ENCODE measurements at places on chromosomes 1 and 21.

- DNase-seq = no peak
Measured at GRCh38 chr1:10204003-10204642, 6.2 kb upstream of the KIF1B start.

DNA sequence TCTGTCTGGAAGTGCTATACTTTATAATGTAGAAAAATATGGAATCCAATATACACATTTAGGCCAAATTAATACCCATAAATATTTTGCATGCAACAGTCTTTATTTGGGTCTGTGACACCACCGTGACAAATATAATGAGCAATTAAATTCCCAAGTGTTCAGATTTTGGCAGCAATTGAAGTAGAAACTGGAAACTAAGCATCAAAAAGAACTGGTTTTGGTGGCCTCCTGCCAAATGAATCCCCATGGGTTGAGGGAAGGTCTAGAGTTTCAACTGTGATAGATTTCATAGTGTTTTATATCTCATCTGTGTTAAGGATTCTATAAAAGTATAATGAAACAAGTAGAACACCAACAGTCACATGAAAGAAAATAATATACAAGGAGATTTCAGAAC lies 88.4 kb downstream of the DPYD start:
- DNase-seq = no peak

DNA sequence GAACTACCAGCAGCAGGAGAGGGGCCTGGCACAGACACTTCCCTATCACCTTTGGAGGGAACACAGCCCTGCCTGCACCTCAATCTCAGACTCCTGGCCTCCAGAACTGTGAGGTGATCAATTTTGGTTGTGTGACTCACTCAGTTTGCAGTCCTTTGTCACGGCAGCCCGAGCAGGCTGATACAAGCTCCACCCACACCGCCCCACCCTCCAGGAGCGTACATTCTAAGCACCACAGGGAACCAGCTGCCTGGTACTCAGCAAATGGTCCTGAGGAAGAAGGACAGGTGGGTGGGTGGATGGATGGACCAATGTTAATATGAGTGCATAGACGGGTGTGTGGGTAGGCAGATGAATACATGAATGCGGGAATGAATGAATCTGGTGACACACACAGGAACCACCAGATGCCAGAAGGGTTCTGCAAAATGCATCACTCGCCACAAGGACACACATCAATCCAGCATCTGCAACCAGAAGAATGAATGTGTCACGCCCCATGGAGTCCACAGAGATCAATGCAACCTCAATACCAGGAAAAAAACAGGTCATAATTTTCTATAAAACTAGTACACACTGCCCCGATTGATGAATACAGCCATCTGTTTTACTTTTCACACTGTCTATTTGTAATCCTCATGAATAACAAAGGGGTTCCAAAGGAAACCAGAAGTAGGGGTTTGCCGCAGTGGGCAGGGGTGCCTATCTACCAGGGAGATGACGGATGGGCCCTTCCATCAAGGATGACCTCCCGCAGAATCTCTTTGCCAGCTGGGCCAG lies 284.5 kb downstream of the NPHP4 start:
- DNase-seq = no peak

GRCh38 chr1:234875328-234875952 lies 253.2 kb downstream of the TOMM20 start:
- DNase-seq = no peak

- no peak for DNase-seq
Measured at GRCh38 chr1:213457733-213458132, 406.7 kb downstream of the RPS6KC1 start.

DNA sequence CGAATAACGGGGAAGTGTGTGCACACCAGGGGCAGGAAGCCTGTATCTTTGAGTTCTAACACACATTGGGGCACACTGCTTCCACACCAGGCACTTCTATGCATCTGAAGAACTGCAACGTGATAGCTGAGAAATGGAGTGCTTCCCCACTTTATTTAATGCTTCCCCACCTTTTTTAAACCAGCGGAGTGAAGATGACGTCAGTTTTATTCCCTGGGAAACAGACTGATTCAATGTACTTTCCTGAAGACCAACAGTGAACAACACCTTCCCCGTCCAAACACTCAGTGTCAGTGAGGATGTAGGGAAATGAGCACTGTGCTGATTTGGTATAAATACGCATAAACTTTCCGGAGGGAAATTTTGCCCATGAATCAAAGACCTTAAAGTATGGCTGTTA lies 87.1 kb downstream of the PGBD5 start:
- DNase-seq = no peak

GRCh38 chr1:233349137-233349536 lies 21.6 kb downstream of the MAP3K21 start:
- no peak for DNase-seq

DNA sequence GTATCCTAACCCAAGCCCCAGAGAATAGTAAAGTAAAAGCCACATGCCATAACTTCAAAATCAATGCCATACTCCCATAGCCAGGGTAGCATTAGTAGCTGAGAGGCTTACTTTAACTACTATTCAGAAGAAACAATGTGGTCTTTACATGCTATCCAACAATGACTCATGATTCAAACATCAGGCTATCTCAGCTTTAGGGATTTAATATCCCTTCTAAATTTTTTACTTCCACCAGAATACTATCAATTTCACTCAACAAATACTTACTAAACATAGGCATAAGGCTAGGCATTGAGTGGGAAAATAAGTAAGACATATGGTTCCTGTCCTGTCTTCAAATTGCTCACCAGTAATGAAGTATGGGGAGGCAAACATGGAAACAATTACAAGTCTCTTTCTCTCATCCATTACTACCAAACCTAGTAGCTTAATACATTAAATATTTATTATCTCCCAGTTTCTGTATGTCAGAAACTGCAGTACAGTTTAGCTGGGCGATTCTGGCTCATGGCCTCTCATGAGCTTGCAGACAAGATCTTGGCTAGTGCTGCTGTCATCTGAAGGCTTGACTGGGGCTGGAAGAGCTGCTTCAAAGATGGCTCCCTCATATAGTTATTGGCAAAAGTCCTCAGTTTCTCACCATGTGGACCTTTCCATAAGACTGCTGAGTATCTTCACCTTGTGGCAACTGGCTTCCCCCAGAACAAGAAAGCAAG lies 30.7 kb downstream of the EVI5 start:
- DNase-seq = no peak

GRCh38 chr21:16509476-16509875 lies 779.7 kb downstream of the USP25 start:
- DNase-seq = no peak

- DNase-seq = peak; percentile 39
Measured at GRCh38 chr1:226827458-226827857, 43.0 kb upstream of the PSEN2 start.

- no peak for DNase-seq
Measured at GRCh38 chr21:46119637-46120271, 21.8 kb downstream of the COL6A2 start.

DNA sequence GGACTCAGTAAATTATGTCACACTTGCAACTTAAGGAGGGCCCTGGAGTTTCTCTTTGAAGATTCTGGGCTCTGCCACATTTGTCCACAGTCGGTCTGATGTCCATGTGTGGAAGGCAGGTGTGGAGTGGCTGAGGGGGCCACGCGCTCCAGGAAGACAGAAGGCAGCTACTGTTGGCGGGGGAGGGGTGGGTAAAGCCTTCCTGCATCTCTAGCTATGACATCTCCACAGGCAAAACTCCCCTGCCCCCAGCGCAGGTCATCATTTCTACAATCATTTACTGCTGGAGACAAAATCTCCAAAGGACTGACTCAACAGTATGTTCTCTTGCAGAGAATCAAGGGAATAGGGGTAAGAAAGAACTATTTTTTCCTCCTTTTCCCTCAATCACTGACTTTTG lies 11.4 kb upstream of the TSPEAR start:
- DNase-seq = no peak

DNA sequence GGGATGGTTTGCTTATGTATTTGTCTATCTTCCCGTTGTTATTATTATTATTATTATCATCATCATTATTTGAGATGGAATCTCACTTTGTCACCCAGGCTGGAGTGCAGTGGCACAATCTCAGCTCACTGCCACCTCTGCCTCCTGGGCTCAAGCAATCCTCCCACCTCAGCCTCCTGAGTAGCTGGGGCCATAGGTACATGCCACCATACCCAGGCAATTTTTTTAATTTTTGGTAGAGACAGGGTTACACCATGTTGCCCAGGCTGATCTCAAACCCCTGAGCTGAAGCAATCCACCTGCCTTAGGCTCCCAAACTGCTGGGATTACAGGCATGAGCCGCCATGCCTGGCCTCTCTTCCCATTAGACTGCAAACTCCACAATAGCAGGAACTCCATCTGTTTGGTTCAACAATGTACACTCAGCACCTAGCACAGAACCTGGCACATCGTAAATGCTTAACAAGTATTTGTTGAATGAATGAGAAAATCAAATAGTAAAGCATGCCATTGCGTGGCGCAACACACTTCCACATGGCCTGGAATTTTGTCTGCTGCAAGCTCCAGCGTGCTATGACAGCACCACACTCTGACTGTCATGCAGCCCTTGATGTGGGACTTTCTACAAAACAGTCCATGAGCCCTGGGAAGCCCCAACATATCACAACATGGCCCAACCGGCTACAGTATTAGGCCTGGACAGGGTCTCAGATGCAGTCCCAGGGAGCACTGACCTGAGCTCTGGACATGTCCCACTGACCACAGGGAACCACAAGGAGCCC lies 3.8 kb upstream of the TINAGL1 start:
- no peak for DNase-seq

- no peak for DNase-seq
Measured at GRCh38 chr1:30909365-30910068, 959 bp upstream of the SDC3 start.

GRCh38 chr1:161486806-161487741 lies 18.2 kb upstream of the FCGR2A start:
- DNase-seq = peak; percentile 67

DNA sequence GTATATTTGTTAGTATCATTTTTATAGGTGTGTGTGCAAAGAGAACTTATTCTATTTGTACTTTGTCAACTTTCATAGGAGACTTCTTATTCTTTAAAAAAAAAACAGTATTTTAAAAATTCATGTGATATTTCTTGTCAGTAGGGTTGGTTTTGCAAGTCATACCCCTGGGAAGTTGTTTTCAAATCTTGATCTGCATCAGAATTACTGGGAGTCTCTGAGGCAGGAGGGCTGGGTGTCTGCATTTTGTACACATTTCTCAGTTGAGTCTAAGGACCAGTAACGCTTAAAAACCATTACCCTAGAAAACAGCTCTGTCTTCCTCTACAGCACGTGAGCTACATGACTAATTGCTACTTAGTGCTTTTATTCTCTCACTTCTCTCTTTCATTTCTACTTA lies 76.0 kb upstream of the CTTNBP2NL start:
- DNase-seq = no peak

GRCh38 chr1:30721812-30722537 lies 1.4 kb downstream of the MATN1 start:
- DNase-seq = no peak

DNA sequence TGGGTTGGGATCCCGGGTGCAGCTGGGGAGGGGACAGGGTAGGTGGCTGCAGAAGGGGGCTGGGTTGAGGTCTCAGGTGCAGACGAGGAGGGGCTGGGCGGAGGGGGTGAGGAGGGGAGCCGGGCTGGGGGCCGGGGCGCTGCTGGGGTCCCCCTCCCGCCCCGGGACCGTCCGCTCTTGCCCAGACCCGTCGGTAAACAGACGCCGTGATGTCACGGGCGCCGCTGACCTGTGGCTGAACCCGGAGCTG lies 22.3 kb downstream of the DHRS3 start:
- DNase-seq = no peak

GRCh38 chr1:87794788-87795614 lies 466.3 kb downstream of the LMO4 start:
- no peak for DNase-seq

- no peak for DNase-seq
Measured at GRCh38 chr1:225481738-225482137, 53.9 kb upstream of the LBR start.

GRCh38 chr1:199918196-199918769 lies 109.2 kb upstream of the NR5A2 start:
- DNase-seq = no peak

DNA sequence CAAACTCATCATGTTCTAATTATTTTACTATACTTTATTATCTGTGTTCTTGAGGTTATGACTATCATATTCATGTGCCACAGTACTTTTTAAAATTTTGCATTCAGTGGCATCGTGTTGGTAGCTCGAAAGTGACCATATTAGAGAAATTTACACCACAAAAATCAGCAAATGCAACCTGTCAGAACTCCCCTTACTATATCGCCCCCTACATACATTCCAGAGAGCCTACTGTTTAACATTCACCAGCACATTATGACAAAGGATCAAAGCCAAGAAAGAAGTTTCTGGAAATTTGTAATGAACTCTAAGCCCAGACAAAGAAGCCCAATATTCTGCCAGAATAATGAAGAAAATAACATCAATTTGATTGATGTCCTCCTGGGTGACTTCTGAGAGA lies 909.3 kb downstream of the LTN1 start:
- DNase-seq = no peak

DNA sequence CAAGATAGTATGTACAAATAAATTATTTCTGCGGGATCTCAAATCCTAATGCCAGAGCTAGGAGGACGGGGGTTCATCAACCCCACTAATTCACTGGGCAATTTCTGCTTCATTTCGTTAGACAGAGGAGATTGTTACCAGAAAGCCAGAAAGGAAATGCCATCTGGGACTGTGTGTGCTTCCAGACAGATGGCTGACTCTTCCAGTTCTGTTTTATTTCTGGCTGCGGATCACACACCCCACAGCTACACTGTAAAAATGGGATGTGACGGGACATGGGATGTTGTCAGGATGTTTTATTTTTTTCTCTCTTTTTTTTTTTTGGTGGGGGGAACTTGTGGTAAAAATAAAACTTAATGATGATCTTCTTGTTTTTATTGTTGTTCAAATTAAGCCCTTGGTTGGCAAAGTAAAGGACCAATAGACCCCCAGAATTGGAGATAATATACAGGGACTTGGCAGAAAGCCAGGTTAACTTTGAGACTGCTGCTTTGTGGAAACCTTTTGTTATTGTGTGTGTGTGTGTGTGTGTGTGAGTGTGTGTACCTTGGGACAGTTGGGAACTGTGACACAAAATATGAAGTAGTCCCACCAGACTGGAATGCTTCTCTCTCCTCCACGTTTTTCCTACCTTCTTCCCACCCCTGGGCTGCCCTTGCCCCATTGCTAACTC lies 114.5 kb downstream of the NUF2 start:
- no peak for DNase-seq

All from GM13976 (cell line).